Skeletal muscle tissue (tissue), 5 donors: ENCODE measurements at places on chromosomes 12 and 14. TPM values are rescaled to one million over a fixed set of nuclear protein-coding genes. Genes with fewer than 3 reads are reported as not detected.

The FRMD6 gene
- total RNA-seq = 33.4 TPM

The OR4K5 gene
- total RNA-seq = not detected

The AQP2 gene
- total RNA-seq = not detected

The MUCL1 gene
- not detected for total RNA-seq

The MYF6 gene
- total RNA-seq = 136 TPM

The MMP14 gene
- 96.0 TPM for total RNA-seq

The CISTR gene
- not detected for total RNA-seq

The SLCO1B3 gene
- total RNA-seq = under 0.01 TPM

The HOXC12 gene
- total RNA-seq = not detected

The FOXG1 gene
- not detected for total RNA-seq

The RASSF8 gene
- total RNA-seq = 29.7 TPM

The SERPINA3 gene
- total RNA-seq = not detected

The P3H3 gene
- 19.8 TPM for total RNA-seq

The SDS gene
- total RNA-seq = not detected

The CCDC38 gene
- not detected for total RNA-seq

The COCH gene
- 3.1 TPM for total RNA-seq

The CACNA2D4 gene
- total RNA-seq = 0.52 TPM
